Astrocyte of the spinal cord (primary cell): ENCODE measurements at places on chromosomes 6 and 20.

DNA sequence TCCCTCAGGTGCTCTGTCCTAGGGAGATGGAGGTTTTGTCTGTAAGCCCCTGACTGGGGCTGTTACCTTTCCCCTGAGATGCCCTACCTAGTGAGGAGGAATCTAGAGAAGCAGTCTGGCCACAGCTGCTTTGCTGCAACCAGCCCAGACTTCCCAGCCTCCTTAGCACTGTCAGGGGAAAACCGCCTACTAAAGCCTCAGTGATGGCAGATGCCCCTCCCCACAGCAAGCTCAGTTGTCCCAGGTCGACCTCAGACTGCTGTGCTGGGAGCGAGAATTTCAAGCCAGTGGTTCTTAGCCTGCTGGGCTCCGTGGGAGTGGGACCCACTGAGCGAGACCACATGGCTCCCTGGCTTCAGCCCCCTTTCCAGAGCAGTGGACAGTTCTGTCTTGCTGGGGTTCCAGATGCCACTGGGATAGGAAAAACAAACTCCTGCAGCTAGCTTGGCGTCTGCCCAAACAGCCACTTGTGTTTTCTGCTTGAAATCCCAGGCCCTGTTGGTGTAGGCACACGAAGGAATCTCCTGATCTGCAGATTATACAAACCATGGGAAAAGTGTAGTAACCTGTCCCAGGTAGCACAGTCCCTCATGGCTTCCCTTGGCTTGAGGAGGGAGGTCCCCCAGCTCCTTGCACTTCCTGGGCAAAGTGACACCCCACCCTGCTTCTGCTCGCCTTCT, 146.4 kb upstream of the PROKR2 start:
- no peak for DNase-seq

GRCh38 chr20:12014736-12015135, 97.0 kb downstream of the BTBD3 start:
- no peak for DNase-seq

GRCh38 chr20:15297059-15297875, 959.9 kb upstream of the FLRT3 start:
- no peak for DNase-seq

GRCh38 chr6:31158863-31159855, 770 bp downstream of the TCF19 start:
- no peak for DNase-seq

DNA sequence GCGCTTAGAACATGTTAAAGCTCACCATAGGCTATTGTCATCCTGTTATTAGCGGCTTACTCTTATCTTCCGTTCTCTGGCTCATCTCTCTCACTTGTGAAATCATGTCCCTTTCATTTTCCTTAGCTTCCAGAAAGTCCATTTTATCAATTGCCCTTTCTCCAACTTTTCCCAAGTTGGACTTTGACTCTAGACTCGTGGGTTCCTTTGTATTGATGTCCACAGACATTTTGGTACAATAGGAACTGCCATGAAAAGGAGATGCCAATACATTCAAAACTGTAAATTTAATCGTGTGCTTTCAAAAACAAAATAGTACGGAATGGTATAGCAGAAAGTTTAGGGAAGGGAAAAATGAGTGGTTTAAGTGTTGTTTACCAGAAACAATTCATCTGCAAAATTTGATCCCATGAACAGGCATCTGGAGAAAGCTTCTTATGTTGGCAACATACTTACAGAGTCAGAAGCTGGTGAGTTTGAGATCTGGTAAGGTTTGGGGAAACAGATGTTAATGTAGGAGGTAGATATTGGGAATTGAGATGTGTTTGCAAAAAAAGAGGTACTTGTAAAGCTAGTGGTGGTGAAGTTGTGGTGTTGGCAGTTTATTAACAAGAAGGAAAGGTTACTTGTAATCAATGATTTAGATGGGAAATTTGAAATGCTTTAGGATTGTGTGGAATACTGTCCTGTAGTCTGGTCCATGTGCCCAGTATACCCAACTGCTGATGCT, 10.2 kb upstream of the HIVEP1 start:
- DNase-seq = no peak

- DNase-seq = peak; percentile 64
Measured at GRCh38 chr6:157715728-157716164, 107.3 kb upstream of the SNX9 start.

DNA sequence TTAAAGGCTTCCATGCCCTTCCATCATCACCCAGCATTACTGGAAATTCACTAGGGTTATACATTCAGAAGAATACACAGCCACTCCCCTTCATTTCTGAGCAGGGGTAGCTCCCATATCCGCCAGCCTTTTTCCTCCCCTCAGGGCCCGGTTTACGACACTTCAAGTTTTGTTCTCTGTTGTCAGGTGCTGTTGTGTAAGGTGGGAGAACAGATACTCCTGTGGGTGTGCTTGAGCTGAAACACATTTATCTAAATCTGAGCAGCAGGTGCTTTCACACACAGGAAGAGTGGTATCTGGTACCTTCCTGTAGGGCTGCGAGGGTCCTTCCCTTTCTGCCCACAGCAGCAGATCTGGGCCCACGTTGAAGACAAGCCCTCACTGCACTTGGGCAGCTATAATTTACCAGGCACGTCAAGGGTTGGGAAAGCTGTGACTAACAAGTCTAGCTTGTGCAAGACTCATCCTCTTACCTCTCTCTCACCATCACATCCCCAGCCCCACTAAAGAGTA, 215.8 kb upstream of the RREB1 start:
- no peak for DNase-seq

- DNase-seq = no peak
Measured at GRCh38 chr6:112307707-112308106, 39.4 kb upstream of the RFPL4B start.

- no peak for DNase-seq
Measured at GRCh38 chr20:532530-532929, 11.1 kb downstream of the CSNK2A1 start.

DNA sequence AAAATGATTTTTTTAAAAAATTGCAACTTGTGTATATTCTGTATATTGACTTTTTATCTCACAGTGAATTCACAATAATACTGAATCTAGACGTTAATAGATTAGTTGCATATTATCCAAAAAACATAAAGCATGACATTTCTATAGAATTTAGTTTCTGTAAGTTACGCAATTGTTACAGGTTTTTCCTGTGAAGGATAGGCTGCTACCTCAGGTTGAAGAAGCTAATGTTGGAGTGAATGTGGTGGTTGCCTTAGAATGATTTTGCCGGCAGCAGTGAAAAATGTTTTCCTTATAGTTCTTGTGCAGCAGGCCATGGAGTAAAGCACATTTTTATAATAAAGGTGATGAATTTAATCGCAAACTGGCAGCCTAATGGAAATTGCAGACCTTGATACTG, 20.5 kb downstream of the QKI start:
- DNase-seq = no peak

GRCh38 chr20:23652926-23653325, 15.2 kb upstream of the CST3 start:
- DNase-seq = no peak

DNA sequence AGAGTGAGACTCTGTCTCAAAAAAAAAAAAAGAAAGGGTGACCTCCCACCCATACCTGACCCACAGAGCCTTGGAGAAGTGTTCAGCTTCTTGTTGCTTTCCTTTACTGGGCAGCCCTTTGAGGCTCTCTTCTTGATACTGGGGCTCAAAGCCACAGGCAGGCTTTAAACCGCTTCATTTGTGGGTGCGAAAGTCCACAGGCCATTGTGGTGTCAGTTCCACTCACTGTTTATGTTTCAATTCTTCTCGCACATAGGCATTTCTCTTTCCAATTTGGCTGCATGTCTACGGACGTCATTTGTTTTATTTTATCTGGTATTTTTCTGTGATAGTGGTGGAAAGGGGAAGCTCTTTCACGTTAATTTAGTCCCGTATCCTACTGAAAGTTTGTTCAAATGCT, 34.6 kb downstream of the PPARD start:
- DNase-seq = no peak

- DNase-seq = no peak
Measured at GRCh38 chr20:5143851-5144250, 17.0 kb downstream of the CDS2 start.

DNA sequence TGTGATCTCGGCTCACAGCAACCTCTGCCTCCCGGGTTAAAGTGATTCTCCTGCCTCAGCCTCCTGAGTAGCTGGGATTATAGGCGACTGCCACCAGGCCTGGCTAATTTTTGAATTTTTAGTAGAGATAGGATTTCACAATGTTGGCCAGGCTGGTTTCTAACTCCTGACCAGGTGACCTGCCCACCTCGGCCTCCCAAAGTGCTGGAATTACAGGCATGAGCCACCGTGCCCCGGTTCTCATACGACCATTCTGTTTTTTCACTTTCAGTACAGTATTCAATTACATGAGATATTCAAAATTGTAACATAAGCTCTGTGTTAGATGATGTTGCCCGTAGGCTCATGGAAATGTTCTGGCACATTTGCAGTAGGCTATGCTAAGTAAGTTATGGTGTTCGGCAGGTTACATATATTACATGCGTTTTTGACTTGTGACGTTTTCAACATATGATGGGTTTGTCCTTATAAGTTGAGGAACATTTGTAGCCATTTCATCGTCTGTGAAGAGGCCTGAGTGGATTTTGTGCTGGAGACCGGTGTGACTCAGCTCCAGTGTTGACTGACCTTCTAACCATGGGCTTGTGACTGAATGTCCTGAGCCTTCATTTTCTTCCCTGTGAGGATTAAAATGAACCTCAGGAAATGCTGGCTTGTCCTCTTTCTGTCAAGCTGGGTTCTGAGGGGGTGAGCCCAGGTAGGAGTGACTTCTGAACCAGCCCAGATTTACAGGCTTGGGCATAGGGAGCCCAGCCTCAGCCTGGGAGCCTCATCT, 12.2 kb downstream of the PPARD start:
- DNase-seq = peak; percentile 44

- no peak for DNase-seq
Measured at GRCh38 chr20:2706688-2707352, 14.2 kb downstream of the EBF4 start.

- DNase-seq = no peak
Measured at GRCh38 chr6:37482606-37483251, 17.0 kb downstream of the CCDC167 start.
